ENCODE measurements at places on chromosomes 4 and X.
A peak's percentile ranks its signal among the peaks of the same experiment; 100 is the strongest.

GRCh38 chrX:153537526-153538295, 20.3 kb downstream of the ATP2B3 start:
- peak; percentile 55 for DNase-seq

DNA sequence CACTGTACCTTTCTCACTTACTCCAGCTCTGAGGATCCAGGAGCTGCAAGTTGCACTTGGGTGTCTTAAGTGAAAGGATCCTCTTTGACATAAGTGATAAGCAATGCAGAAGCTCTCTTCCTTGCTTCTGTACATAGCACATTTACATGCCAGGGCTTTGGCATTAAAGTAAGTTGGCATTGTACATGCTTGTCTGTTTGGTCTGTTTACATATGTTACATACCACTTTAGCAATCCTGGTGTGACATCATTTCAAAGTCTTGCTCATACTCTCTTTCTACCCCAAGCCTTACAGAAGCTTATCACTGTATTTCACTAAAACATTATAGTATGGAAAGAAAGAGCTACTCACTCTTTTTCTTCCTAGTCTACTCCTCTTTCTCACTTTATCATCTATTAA, 2548.3 kb downstream of the ARAP2 start:
- DNase-seq = no peak

GRCh38 chr4:146674829-146675570, 36.3 kb downstream of the POU4F2 start:
- no peak for DNase-seq

DNA sequence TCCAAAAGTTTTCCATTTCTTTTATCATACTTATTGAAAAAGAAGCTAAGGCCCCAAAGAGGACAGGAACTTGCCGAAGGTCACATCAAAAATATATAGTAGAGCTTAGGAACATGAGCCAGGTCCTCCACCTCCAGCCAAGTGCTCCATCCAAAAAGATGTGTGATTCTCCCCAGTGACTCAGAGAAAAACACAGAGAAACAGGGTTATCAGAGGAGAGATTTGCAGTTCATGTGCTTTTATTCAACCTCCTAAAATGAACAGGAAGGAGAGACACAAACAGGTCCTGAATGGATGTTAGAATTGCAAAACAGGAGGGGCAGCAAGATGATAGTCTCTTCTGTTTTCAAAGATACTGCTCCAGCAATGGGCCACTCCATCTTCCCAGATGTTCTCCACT, 19.6 kb upstream of the FGF16 start:
- DNase-seq = no peak

DNA sequence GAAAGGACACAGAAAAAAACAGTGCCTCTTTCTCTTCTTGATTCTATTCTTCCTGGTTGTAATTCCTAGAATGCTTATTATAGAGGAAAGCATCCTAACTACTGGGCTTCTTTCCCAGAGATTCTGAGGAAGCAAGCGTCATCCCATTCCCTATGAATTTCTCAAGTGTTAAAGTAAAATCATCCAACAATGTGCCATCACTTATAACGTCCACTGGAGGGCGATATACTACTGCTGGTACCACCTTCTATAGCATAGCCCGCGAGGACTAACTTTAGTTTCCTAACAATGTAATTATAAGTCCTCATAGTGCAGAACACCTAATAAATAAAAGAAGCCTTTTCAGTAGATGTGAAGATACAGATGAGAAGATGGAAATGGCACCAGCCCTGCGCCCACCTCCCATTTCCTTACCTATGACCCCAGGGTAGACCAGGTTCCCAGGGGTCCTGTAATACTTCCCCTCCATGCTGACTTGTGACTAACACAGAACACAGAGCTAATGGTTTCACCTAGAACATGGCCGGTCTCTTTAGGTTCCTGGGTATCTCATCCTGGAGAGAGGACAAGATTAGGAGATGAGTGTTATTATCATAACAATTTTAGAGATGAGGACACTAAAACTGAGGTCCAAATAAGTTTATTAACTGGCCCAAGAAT, 4.2 kb downstream of the CENPVL3 start:
- DNase-seq = peak; percentile 47

GRCh38 chrX:18354369-18355223, at the start of gene SCML2:
TSS of gene SCML2 (minus strand) at chrX:18354688. CDS start at chrX:18334071, 20,617 bp downstream.
- peak; percentile 83 for DNase-seq

DNA sequence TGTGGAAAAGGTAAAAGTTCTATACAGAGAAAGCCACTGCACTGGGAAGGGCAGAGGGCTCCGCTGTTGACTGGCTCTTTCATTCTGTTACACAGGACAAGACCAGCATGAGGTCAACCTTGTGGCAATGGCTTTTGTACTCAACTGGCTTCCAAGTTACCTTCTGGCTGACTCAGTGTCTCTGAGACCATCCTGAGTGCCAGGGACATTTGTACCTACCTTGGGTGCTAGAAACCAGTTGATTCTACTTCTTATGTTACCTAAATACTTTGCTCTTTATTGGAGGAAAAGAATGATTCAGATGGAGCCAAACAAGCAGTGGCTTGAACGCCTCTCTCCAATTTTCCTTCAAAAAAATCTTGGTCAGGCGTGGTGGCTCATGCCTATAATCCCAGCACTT, 123.2 kb downstream of the RBM47 start:
- DNase-seq = no peak

DNA sequence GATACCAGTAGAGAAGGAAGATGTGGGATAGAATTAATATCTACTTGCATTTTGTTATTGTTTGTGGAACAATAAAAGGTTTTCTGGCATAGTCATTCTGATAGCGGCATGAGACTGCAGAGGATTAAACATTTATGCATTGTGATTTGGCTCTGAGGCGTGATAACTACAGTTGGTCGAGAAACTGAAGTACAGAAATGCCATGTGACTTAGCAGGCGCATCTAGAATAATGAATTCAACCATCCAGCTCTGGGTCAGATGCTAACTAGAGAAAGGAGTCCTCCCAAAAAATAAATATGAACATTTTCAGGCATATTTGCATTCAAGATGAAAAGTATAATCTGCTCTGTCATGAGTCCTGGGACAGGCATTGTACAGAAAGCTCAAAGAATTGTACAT, 62.8 kb downstream of the CCSER1 start:
- DNase-seq = no peak

GRCh38 chrX:44874420-44875184, 1.6 kb downstream of the KDM6A start:
- peak; percentile 77 for DNase-seq

GRCh38 chr4:159012381-159012780, 90.5 kb upstream of the RAPGEF2 start:
- no peak for DNase-seq

- DNase-seq = no peak
Measured at GRCh38 chrX:21167494-21167893, 206.7 kb upstream of the CNKSR2 start.

DNA sequence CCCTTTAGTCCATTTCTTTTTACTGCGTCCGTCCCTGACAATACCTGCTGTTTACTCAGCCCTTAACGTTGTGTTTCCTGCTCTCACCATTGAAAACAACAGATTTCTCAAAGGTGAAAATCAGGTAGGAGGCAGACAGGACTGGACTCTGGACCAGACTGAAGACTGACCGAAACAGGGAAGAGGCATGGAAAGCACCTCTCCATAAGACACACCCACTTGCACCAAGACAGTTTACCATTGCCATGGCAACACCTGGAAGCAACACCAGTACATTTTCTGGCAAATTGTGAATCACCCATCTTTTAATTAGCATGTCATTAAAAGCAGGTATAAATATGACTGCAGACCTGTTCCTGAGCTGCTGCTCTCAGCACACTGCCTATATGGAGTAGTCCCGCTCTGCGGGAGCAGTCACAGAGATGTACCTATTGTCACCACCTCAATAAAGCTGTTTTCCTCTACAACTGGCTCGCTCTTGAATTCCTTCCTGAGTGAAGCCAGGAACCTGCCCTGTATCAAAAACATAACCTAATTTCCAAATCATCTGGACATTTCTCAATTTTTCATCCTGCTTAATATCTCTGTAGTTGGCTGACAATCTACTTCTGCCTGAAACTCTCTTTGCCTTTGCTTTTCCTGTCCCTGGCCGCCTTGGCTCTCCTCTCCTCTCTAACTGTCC, 117.0 kb downstream of the RNF150 start:
- DNase-seq = no peak

GRCh38 chr4:10364194-10364593, 93.0 kb downstream of the ZNF518B start:
- DNase-seq = no peak

- DNase-seq = no peak
Measured at GRCh38 chr4:155388162-155388561, 11.4 kb upstream of the MAP9 start.

GRCh38 chr4:187179086-187180058, 455.7 kb upstream of the FAT1 start:
- no peak for DNase-seq

DNA sequence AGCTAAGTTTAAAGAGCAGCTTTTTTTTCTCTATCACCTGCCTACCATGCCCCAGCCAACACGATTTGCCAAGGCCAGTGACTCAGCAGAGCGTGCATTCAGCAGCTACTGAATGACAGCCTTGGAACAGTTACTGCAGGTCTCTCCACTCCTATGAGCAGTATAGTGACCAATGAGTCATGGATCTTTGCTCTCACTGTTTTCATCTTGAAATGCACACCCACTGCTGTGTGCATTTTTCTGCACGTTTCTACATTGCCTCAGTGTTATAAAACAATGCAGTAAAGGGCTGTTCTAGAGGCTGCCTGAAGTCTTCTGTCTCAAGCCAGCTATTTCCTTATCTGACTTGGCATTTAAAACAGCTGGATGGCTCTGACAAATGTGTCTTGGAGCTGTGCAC, 66.0 kb upstream of the C4orf54 start:
- DNase-seq = no peak

DNA sequence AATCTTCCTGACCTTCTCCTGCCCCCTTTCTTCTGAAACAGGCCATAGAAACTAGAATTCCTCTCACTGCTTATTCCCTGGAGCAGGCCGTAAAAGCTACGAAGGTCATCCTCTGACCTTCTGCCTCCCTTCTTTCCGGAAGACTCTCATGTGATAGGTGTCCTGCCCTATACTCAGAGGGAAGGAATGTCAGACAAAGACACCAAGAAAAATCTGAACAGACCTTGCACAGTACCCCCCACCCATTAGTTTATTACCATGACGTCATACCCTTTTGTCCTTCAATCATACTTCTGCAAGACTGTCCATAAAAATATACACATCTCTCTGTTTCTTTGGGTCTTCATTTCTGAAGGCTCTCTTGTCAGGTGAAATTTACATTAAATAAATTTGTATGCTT, 1523.9 kb downstream of the RPA4 start:
- no peak for DNase-seq

DNA sequence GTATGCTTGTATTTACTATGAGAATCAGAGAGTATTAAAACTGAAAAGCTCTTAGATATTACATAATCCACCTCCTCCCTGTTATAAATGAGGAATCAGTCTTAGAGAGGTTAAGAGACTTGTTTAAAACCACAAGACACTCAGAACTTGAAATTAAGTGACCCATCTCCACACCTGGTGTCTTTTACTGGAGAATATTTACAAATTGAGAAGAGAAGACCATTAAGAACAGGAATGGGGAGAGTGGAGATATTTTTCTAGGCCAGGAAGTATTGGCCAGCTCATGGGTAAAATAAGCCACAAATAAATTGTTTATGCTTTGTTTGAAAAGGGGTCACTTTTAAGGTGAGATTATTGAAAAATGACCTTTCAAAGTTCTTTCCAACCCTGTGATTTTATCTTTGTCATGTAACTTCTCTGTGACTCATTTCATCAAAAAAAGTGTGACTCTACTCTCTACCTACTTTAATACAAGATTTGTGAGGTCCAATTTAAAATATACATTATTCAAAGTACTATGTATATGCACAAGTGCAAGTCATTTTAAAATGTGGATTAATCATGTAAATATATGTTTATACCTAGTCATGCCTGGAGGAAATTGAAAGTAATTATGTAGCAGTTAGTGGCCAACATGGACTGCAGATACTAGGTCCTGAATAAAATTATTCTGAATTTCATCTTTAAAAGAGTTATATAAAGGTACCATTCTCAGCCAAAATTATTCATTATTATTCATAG, 15.9 kb upstream of the COX7B2 start:
- DNase-seq = no peak

DNA sequence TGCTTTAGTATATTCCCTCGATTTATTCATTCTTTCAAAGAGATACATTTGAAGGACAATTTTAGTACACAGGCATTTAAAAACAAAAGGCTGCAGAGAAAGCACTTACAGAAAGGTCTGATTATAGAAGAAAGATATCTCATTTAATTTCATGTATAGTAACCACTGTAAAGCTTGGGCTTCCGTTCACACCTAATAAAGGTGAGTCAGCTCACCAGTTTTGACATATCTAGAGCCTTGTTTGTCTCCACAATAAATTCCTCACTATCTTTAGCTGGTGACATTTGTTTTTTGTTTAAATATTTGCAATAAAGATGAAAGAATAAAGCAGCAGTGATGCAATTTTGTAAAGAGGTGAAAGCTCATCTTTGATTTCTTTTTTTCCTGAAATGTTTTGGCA, 1.1 kb upstream of the EPHA5 start:
- DNase-seq = no peak

DNA sequence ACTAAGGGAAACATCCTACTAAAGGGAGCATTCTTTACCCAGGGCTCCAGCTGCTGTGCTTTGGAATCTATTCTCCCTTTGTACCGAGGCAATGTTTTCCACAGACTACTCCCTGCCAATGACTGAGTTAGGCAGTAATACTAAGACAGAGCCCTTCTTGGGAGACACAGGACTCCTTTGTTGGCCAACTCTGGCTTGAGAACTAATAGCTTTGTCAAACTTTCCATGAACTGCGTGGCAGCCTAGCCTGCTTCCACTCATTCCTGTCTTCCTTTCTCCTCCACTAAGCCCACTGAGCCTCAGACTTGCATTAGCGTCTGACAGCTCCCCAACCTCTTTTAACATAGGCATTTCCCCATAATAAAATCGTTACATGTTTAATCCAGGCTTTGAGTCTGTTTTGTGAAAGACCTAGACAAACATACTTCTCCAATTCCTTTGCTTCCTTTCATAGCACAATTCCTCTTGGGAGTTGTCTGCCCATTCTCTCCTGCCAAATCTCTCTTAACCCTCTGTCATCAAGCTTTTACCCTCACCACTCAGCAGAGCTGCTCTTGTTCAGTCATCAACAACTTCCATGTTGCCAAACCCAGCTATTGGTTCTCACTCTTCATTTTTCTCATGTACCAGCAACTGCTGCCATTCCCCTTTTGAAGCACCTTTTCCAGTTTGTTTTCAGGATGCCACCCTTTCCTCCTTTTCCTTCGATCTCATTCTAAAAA, 300.3 kb upstream of the IGFBP7 start:
- DNase-seq = no peak

DNA sequence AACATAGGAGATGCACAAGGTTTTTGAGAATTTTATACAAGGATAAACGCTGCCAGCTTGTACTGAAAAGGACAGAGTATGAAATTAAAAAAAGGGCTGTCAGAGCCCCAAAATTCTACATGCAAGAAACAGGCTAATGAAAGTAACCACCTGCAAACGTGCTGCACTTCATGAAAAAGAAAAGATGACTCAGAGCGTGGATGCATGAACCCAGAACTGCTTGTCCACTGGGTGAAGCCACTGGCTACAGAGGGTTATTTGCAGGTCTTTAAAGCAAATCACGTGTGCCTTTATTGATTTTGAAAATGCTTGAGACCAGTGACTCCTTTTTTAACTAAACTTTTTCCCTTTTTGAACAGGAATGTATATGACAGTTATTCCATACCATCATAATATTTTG, 25.3 kb upstream of the FRMD7 start:
- no peak for DNase-seq

GRCh38 chr4:74874753-74875367, 58.1 kb upstream of the PARM1 start:
- DNase-seq = peak; percentile 17

Measured in SK-N-SH (cell line).